Subcutaneous preadipocyte (primary cell): ENCODE measurements at places on chromosomes 3 and 15. TPM values are rescaled to one million over a fixed set of nuclear protein-coding genes. Genes with fewer than 3 reads are reported as not detected.

Gene FAM174B
- total RNA-seq: 0.78 and 1.8 TPM in 2 replicates

Gene HYAL1
- total RNA-seq: 2.7 and 3.7 TPM in 2 replicates

Gene TRH
- not detected in 2 replicates for total RNA-seq

Gene SGO1
- total RNA-seq: 7.0 and 12.5 TPM in 2 replicates
